Activated T-cell treated with anti-CD3 and anti-CD28 coated beads, Interleukin-2, amount 50 U/mL, for 72 hours (primary cell): ENCODE measurements at places on chromosomes 11 and 22. TPM values are rescaled to one million over a fixed set of nuclear protein-coding genes. Genes with fewer than 3 reads are reported as not detected.

BDNF gene
- total RNA-seq = not detected

- no peaks in the 10 kb centered on the region for H3K27me3 ChIP-seq
- H3K4me3 ChIP-seq = no peak overlapping the region
- no peak for DNase-seq
- H3K36me3 ChIP-seq = no peaks in the 10 kb centered on the region
Observed at GRCh38 chr11:73085189-73085875, 56.8 kb downstream of the FCHSD2 start.

GRCh38 chr11:44505581-44506054, 59.8 kb upstream of the CD82 start:
- H3K4me1 ChIP-seq = no peaks in the 10 kb centered on the region
- DNase-seq = no peak
- no peak overlapping the region for H3K27ac ChIP-seq
- peaks cover 16% of the 10 kb centered on the region for H3K27me3 ChIP-seq

DNA sequence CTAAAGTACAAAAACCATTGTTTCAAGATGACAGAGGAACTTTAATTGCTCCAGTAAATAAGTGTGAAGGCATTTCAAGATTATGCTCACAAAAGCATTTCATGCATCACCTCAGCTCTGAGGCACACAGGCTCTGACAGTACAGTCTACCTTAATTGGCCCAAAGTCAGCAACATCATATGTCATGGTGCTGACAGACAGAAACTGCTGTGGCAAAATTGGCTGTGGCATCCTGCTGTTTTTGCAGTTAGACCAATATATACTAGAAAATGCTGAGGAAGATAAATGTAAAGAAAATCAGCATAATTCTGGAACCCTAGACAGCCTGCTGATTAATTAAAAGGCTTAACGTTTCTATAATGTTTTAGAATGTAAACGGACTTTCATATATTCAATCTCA, 34.9 kb upstream of the PPP2R1B start:
- H3K4me1 ChIP-seq = no peaks in the 10 kb centered on the region
- no peak for DNase-seq
- H3K27ac ChIP-seq = no peak overlapping the region
- H3K36me3 ChIP-seq = peaks cover 27% of the 10 kb centered on the region

DNA sequence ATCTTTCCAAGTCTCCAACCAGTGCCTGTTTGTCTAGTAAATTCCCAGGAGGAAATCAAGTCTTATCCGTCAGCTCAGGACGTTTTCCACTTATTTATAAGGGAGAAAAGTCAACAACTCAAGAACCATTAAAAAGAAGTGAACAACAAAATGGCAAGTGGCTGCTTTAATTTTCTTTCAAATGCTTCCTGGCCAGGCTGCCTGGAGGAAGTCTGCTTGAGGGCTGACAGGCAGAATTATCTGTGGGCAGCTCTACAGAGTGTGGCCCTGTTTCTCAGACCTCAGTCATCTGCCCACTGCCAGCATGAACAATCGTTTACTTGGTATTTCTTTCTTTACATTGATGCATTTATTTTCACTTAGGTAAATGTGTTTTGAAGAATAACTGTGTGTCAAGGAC, 281.9 kb upstream of the ISX start:
- no peaks in the 10 kb centered on the region for H3K4me1 ChIP-seq
- H3K36me3 ChIP-seq = no peaks in the 10 kb centered on the region
- no peak overlapping the region for H3K4me3 ChIP-seq
- DNase-seq = no peak

CDC42BPG gene
- 1.5 TPM for total RNA-seq

ABCC8 gene
- not detected for total RNA-seq

DNA sequence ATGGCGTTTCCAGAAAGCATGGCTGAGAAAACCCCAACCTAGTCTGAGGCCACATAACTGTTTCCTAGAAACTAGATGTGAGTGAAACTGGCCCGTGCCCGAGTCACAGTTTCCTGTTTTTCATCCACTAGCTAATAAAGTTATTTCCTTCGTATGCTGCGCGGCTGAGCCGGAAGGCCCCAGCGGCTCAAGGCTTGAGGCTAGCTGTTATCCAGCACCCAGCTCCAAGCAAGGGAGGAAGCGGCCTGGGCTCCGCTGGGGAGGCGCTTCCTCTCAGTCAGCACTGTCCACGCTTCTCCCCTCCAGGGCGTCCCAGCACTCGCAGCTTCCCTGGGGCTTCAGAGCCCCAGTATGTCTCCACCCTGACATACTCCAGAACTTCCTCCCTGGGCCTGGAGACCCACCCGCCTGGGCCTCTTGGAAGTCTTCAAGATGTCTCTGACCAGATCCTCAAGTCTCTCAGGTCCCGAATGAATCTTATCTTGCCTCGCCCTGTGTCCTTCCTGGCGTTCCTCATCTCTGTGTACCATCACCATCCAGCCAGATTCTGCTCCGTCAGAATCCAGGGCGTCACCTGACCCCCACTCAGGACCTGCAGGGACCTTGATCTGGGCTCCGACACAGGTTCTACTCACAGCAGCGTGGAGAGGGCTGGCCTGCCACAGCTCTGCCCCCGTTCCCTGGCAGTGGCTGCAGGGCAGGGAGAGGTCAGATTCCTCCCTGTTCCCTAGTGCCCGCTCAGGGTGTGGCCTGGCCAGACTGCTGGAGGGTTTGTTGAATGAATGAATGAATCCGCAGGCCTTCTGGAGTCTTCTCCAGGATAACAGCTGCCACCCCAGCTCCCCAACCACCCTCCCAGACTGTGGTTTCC, 81.9 kb downstream of the LRRC32 start:
- peak overlapping the region; percentile 27 for H3K4me3 ChIP-seq
- H3K4me1 ChIP-seq = peaks cover 57% of the 10 kb centered on the region
- H3K36me3 ChIP-seq = peaks cover 1% of the 10 kb centered on the region
- no peaks in the 10 kb centered on the region for H3K27me3 ChIP-seq

HBG1 gene
- not detected for total RNA-seq

GALNT18 gene
- total RNA-seq = 2.5 TPM

GRCh38 chr11:13885083-13885482, 77.4 kb upstream of the SPON1 start:
- no peak for DNase-seq
- no peak overlapping the region for H3K27ac ChIP-seq
- no peak overlapping the region for H3K4me3 ChIP-seq
- no peaks in the 10 kb centered on the region for H3K27me3 ChIP-seq
- peaks cover 13% of the 10 kb centered on the region for H3K4me1 ChIP-seq

MRPL21 gene
- 74.0 TPM for total RNA-seq

DNA sequence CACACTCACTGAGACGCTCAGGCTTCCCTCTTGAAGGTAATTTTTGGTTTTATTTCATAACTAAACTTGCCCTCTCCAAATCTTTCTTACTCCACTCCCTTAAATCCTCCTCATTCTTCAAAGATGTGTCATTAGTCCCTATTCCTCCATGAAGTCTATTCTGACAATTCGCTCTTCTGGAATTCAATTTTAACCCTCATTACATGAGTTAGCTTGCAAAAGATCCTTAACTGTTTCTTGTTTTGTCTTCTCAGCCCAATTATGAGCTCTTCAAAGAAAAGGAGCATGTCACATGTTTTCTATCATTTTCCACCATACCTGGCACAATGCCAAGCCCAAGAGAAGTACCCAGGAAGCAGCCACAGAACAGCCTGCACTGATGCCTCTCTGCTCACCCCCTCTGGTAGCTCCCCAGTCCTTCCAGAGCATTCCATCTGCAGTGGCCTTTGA, 13.0 kb downstream of the GALNT18 start:
- H3K27me3 ChIP-seq = peaks cover 38% of the 10 kb centered on the region
- no peak overlapping the region for H3K27ac ChIP-seq
- H3K4me1 ChIP-seq = no peaks in the 10 kb centered on the region
- DNase-seq = no peak
- H3K4me3 ChIP-seq = no peak overlapping the region

DNA sequence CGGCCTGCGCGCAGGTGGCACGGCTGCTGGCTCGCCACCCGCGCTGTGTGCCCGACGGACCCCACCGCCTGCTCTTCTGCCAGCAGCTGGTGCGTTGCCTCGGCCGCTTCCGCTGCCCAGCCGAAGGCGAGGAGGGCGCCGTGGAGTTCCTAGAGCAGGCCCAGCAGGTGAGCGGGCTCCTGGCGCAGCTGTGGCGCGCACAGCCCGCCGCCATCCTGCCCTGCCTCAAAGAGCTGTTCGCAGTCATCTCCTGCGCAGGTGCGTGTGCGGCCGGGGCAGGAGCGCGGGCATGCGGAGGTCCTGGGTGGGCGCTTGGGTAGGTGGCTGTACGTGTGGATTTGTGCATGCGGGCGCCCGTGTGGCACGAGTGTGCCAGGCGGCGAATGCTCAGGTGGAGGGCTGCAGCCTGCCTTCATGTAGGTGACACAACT, 8.0 kb downstream of the USP35 start:
- H3K4me1 ChIP-seq = peaks cover 54% of the 10 kb centered on the region
- H3K36me3 ChIP-seq = peaks cover 7% of the 10 kb centered on the region
- no peaks in the 10 kb centered on the region for H3K27me3 ChIP-seq
- H3K4me3 ChIP-seq = no peak overlapping the region

DNA sequence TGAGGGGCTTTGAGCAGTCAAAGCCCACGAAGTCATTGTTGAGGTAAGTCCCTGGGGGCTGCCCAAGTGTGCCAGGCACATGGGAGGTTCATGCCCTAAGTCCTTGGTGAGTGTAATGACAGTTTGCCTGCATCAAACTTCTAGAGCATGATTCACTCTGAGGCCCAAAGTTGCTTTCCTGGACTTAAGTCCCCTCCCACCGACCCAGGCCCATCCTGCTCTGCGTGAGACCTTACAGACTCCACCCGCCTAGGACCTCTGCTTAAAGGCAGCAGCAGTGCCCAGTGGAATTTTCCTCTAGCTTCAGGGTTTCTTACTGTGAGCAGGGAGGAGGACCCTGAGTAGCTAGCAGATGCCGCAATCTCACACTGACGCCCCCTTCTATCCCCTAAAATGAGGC, 5.7 kb upstream of the PVALB start:
- H3K4me1 ChIP-seq = peaks cover 2% of the 10 kb centered on the region
- peaks cover 43% of the 10 kb centered on the region for H3K27me3 ChIP-seq
- no peak for DNase-seq
- no peak overlapping the region for H3K27ac ChIP-seq
- H3K36me3 ChIP-seq = no peaks in the 10 kb centered on the region
- H3K4me3 ChIP-seq = no peak overlapping the region

DNA sequence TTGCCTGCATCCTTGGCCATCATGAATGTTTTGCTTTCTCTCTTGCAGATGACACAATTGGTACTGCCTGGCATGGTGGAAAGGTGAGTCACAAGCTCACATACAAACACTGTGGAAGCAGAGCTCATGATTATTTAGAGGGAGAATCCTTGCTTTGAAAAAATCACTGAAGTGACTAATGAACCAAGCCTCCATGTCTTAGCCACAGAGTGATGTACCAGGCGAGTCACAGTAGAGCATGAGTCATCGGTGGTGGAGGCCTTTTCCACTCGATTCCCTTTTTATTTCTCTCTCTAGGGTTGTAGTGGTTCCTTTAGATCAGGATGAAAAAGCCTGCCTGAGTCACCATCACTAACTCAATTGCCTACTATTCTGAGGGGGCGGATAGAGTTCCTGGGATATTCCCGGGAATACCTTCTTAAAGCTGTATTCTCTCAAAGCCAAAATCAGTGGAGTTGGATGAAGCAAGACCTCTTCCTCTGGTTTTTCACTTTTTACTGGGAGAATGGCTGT, 49.6 kb upstream of the ALKBH3 start:
- H3K4me3 ChIP-seq = peak overlapping the region; percentile 68
- H3K27me3 ChIP-seq = no peaks in the 10 kb centered on the region
- H3K4me1 ChIP-seq = peaks cover 27% of the 10 kb centered on the region
- peak overlapping the region; percentile 59 for H3K27ac ChIP-seq
- no peaks in the 10 kb centered on the region for H3K36me3 ChIP-seq

GRCh38 chr11:116541460-116541859, 231.3 kb downstream of the BUD13 start:
- DNase-seq = no peak
- no peak overlapping the region for H3K4me3 ChIP-seq

DNA sequence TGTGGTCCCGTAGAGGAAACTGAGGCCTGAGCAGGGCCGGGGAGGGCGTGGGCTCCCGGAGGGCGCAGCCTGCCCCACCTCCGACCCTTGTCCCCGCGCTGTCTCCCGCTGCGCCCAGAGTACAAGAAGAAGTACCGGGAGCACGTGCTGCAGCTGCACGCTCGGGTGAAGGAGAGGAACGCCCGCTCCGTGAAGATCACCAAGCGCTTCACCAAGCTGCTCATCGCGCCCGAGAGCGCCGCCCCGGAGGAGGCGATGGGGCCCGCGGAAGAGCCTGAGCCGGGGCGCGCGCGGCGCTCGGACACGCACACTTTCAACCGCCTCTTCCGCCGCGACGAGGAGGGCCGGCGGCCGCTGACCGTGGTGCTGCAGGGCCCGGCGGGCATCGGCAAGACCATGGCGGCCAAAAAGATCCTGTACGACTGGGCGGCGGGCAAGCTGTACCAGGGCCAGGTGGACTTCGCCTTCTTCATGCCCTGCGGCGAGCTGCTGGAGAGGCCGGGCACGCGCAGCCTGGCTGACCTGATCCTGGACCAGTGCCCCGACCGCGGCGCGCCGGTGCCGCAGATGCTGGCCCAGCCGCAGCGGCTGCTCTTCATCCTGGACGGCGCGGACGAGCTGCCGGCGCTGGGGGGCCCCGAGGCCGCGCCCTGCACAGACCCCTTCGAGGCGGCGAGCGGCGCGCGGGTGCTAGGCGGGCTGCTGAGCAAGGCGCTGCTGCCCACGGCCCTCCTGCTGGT, 1.9 kb downstream of the NLRP6 start:
- peaks cover 9% of the 10 kb centered on the region for H3K27me3 ChIP-seq
- peaks cover 8% of the 10 kb centered on the region for H3K36me3 ChIP-seq
- no peak overlapping the region for H3K27ac ChIP-seq
- peak; percentile 57 for DNase-seq
- H3K4me3 ChIP-seq = peak overlapping the region; percentile 84

FXYD6 gene
- total RNA-seq = 0.17 TPM

HORMAD2 gene
- 0.12 TPM for total RNA-seq

DNA sequence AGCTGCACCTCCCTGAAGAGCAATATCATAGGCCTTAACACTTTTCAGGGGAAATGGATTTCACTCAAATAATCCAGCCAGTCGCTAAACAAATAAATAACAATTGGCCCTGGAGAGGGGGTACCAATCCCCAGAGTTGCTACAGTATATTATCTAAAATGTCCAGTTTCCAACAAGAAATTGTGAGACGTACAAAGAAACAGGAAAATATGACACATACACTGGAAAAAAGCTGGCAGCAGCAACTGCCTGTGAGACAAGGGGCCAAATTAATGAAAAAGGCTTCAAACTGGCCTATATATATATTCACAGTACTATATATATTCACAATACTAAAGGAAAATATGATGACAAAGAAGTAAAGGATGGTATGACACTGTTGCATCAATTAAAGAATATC, 4.0 kb downstream of the NF2 start:
- no peaks in the 10 kb centered on the region for H3K27me3 ChIP-seq
- no peak overlapping the region for H3K4me3 ChIP-seq
- H3K27ac ChIP-seq = no peak overlapping the region

- H3K4me3 ChIP-seq = no peak overlapping the region
- no peaks in the 10 kb centered on the region for H3K36me3 ChIP-seq
- H3K27ac ChIP-seq = no peak overlapping the region
- DNase-seq = no peak
- H3K27me3 ChIP-seq = no peaks in the 10 kb centered on the region
Observed at GRCh38 chr11:94199136-94200130, 70.8 kb downstream of the PANX1 start.
